ENCODE measurements at places on chromosomes 11 and 22.

- peak; percentile 51 for DNase-seq
Observed at GRCh38 chr22:50209893-50210292, 9.1 kb downstream of the SELENOO start.

DNA sequence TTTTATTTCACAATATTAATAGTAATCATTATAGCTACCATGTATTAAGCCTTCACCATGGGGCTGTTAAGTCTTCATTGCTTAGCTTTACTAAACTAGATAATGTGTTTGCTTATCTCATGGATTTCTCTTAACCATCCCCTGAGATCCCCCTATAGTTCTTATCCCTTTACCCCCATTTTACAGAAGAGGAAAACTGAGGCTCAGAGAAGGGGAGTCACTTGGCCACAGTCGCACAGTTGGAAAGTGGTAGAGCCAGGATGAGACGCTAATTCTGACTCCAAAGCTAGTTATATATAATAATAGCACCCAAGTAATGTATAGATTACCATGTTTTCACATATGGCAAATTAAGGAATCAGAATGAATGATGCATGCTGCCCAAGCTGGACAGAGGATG lies 9.7 kb upstream of the TFIP11 start:
- no peak for DNase-seq

- peak; percentile 35 for DNase-seq
Observed at GRCh38 chr22:50267591-50268390, 2.4 kb downstream of the MAPK11 start.

DNA sequence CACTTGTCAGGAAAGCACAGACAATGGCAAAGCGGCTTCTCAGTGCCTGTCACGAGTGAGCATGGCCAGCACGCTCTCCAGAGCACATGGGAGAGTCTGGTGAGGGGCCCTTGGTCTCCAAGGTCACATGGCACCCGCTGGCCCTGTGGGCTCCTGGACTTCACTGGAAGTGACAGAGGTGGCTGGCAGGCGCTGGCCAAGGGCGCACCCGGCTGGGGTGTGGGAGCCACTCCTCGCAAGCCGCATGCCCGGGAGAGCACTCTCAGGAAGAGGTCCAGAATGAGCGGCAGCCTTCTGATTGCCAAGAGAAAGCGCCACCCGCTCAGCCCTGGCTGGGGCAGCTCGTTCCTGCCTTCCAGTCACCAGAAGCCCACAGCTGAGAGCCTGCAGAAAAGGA lies 17.1 kb upstream of the MOB2 start:
- DNase-seq = no peak
